ENCODE measurements at places on chromosomes 1 and 21.

DNA sequence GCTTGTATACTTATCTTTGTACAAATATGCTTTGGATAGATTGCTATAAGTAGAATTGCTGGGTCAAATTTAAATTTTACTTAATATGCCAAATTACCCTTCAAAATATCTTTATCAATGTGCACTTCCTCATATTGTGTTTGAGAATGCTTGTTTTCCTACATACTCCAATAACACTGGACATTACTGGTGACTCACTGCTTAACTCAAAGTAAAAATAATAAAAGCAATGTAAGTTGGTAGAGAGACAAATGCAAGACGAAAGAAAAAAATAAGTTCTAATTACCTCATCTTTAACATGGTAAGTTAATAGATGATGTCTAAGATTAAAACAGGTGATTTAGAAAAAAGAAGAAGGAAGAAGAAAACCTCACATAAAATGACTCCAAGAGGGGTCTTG, 7.9 kb upstream of the SH3GLB1 start:
- DNase-seq = no peak

- DNase-seq = no peak
Measured at GRCh38 chr1:11046270-11046566, 821 bp downstream of the MASP2 start.

DNA sequence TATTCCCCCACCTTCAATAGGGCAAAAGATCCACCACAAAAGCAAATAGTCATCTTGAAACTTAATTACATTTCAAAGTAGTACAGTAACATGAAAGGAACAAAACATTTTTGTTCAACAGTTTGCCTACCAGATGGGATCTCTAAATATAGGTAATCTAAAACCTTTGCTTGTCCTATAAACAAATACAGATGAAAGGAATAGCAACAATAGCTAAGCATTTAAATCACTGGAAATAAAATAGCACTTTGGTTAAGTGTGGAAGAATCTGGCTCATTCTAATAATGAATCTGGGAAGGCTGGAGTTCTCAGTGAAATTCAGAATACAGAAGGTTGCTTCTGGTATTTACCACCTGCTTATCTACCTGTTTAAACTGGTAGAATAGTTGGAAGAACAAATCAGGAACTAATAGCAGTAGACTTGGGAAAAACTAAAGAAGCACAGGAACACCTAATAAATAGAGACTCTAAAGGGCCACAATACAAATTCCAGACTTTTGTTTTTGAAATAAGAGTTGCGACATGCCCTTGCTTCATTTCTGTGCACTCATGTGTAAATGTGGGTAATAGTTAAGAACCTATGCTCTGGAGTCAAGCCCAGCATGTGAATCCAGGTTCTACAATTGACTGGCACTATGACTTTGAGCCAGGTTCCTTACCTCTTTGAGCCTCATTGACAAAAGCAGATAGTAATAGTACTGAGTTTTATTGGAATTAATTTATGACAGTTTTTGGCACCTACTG, 2.3 kb upstream of the LYPLAL1 start:
- DNase-seq = no peak

- no peak for DNase-seq
Measured at GRCh38 chr1:24427545-24427862, 11.9 kb downstream of the NIPAL3 start.

DNA sequence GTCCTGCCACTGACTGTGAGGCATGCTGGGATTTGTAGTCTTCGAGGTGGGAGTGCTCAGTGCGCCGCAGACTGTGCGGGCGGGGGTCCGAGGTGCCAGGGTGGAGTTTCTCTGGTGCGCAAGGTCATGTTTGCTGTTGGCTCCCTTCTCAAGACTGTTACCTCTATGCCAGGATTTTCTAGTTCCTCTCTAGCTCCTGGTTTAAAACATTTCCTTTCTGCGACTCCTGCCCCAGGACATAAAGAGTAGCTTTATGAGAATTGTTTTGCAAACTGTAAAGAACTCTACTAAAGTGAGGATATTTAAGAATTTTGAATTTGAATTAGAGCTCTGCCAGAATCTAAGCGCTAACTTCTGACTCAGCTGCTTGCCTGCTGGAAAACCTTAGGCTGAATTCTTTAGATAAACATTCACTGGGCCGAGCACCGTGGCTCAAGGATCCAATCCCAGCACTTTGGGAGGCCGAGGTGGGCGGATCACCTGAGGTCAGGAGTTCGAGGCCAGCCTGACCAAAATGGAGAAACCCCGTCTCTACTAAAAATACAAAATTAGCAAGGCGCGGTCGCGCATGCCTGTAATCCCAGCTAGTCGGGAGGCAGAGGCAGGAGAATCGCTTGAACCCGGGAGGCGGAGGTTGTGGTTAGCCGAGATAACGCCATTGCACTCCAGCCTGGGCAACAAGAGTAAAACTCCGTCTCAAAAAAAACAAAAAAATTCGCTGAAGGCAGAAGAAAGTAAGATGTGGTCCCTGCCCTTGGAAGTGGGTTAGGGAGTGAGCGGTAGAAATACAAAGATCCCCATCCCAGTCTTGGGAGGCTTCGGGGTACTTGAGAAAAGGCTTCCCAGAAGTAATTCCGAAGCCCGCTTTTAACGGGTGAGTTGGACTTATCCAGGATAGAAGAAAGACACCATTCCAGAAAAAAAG, 992 bp upstream of the USP48 start:
- peak; percentile 96 for DNase-seq

GRCh38 chr1:1760715-1761114, 17.6 kb downstream of the NADK start:
- DNase-seq = no peak

DNA sequence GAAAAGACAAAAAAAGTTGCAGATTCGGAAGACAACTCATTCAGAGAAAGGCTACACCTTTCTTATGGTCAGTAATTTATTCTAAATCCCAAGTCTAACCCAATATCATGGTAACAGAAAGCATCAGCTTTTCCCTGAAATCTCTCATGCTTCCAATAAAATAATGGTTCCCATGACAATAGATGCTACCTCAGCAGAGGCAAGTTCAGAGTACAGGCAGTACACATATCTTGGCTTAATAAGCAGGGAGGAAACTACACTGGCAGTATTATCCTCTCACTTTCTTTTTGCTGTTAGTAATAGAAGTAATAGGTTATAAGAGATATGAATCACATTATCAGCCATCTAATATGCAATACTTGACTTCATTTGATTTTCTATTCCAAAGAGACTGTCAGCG, 137.1 kb downstream of the DPYD start:
- no peak for DNase-seq

- DNase-seq = no peak
Measured at GRCh38 chr21:10273196-10273595, 248.2 kb upstream of the TPTE start.

DNA sequence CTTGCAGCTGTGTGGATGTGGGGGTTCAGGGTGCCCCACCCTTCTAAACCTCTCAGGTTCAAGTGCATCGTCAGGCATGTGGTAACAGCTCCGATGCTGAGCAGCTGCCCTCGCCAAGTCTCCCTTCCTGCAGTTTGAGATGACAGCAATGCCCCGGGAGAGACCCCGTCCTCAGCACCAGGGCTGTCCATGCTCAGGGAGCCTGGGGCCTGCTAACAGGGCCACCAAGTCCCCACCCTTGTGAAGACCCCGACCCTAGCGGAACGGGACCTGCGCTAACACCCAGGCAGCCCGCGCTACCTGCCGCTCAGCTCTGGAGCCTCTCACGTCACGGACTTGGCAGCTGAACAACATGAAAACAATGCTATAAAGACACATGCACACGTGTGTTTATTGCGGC, 159.2 kb upstream of the C1orf174 start:
- no peak for DNase-seq

DNA sequence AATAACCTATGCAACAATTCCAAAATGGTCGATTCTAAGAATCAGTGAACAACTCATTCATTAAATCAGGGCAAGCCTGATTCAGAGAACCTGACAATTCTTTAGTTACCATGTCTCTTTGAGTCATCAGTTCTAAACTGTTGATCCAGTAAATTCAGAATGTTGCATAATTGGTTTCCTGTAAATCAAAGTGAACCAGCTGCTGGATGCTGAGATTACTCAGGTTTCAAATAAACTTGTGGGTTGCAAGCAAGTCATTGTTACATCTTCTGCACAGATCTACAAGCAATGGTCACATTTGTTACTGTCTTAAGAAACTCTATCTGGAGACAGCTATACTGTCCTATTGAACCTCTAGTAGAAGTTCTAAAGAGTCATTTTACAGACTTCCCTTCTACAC, 16.5 kb downstream of the PLA2G2D start:
- DNase-seq = no peak

- no peak for DNase-seq
Measured at GRCh38 chr1:219906924-219907771, 21.2 kb downstream of the SLC30A10 start.

- DNase-seq = no peak
Measured at GRCh38 chr1:85319491-85319890, 43.1 kb upstream of the BCL10 start.

DNA sequence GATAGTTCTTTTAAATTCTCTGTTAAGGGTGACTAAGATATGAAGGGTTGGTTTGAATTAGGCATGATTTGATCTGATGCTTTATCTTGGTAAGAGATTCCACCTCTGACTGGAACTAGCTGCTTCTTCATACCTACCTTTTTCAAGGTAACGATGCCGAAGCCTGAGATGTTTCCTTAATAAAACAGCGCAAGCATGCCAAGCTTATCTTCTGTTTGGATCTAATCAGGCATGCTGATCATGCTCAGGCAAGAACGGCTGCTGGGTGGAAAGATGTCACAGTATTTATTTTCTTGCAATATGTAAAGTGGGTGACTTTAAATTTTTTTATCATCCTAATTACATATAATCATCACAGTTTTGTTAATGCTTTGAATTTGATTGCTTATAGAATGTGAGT, 148.7 kb downstream of the ADGRL2 start:
- peak; percentile 24 for DNase-seq

- DNase-seq = no peak
Measured at GRCh38 chr1:225424562-225425200, 3.2 kb downstream of the LBR start.

All from neural progenitor cell (in vitro differentiated cells).